ENCODE measurements at places on chromosomes 16 and 17.
A peak's percentile ranks its signal among the peaks of the same experiment; 100 is the strongest.

DNA sequence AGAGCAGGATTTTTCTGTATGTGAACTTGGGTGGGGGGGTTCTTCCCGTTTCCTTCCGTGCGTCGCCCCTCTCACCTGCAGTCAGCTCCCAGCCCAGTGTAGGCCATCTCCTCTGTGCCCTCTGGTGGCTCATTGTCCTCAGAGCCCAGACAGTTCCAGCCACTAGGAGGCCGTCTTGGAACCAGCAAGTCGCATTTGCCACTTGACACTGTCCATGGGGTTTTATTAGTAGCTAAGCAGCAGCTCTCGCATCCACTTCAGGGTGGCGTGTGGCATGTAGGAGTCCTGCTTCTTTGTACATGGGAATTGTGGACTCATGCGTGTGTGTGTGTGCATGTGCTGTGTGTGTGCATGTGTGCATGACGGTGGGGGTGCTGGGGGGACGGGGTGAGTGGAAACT lies 74.0 kb downstream of the SEC14L1 start:
- DNase-seq: no peak

- DNase-seq: no peak
Measured at GRCh38 chr17:79975498-79976134, 60.1 kb downstream of the TBC1D16 start.

DNA sequence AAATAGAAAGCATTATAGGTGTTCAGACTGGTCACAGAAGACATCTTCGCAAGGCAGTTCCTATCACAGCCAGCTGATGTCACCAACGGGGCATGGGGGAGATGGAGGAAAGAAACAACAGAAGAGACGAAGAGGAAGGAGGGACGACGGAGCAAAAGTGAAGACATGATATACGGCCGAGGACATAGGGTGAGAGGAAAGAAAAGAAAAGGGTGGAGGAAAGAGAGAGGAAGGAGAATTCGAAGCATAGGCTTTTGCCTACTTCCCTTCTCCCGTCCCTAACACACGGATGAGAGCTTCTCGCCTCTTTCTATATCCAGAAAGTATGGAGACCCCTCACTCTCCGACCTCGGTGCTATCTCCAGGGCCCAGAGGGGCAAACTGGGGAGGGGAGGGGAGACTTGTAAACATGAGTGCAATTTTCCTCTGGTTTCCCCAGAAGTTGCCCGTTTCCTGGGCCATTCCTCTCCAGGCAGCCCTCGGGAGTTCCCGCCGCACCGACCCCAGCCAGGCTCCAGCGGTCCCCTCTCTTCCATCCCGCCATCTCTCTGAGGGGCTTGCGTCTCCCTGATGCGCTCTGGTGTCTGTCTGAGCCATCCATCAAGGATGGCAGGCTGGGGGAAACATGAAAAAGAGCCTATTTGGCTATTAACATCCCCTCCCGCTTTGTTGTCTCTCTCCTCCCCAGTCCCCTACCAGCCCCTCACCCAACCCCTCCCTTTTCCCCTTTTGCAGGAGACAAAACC lies 26.0 kb downstream of the COPZ2 start:
- DNase-seq: no peak

GRCh38 chr17:58302919-58303585 lies 22.3 kb upstream of the MPO start:
- DNase-seq: no peak

- DNase-seq: no peak
Measured at GRCh38 chr17:59851439-59852375, 41.0 kb downstream of the TUBD1 start.

GRCh38 chr17:21193031-21193430 lies 20.9 kb downstream of the TMEM11 start:
- DNase-seq: no peak

DNA sequence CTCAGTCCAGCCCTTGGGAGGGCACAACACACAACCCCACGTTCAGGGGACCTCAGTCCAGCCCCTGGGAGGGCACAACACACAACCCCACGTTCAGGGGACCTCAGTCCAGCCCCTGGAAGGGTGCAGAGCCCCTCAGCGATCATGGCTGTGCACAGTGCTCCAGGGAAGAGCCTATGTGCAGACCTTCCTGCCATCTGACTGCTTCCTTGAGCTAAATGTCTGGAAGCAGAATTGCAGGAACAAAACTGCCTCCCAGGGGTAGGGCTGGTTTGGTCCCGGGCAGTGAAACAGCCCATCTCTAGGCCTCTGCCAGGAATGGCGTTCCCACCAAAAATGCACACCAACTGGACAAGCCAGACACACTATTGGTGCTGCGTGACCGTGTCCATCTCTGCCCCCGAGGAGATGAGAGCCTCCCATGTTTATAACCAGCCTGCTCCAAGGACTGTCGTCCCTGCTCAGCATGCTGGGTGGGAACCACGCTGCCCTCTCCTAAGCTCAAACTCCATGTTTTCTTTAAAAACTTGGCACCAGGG lies 44.0 kb downstream of the ZNF276 start:
- no peak for DNase-seq

DNA sequence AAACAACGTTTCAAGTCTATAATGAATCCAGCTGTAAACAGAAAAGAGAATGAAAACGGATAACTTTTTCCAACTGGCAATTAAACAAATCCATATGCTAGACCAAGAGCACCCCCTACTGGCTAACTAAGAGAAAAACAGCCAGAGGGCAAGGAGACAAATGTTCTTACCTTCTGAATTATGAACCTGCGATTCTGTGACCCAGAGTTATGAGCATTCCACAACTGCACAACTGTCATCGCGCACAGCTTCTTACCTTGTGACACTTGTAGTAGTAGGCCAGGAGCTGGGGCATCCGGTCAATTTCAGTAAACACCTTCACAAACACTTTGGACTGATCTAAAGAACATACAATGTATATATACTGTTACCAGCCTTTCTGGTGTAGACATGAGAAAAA lies 18.6 kb downstream of the COG7 start:
- no peak for DNase-seq

DNA sequence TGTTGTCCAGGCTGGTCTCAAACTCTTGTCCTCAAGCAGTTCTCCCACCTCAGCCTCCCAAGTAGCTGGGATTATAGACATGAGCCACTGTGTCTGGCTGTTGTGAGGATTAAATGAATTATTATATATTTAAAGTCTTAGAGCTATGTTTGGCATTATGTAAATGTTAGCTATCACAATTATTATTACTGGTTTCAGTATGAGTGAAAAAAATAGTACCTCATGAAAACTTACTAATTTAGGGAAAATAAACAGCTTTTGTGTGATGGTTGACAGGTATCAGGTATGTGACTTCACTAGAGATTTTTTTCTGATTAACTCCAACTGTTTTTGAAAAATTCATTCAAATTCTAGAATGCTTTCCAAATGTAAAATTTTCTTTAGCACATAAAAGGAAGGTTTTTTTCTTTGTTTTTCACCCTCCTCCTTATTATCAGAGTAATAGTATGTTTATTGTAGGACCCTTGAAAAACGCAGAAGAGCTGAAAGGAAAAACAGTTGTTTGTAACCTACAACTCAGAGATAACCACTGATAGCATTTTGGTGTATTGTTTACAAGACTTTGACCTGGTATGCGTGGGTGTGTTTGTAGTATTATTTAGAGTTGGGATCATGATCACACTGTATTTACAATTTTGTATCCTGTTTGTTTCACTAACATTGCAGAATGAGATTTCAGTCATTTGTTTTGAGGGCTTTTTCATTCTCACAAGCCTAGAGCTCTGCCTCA lies 13.2 kb downstream of the NLK start:
- no peak for DNase-seq

DNA sequence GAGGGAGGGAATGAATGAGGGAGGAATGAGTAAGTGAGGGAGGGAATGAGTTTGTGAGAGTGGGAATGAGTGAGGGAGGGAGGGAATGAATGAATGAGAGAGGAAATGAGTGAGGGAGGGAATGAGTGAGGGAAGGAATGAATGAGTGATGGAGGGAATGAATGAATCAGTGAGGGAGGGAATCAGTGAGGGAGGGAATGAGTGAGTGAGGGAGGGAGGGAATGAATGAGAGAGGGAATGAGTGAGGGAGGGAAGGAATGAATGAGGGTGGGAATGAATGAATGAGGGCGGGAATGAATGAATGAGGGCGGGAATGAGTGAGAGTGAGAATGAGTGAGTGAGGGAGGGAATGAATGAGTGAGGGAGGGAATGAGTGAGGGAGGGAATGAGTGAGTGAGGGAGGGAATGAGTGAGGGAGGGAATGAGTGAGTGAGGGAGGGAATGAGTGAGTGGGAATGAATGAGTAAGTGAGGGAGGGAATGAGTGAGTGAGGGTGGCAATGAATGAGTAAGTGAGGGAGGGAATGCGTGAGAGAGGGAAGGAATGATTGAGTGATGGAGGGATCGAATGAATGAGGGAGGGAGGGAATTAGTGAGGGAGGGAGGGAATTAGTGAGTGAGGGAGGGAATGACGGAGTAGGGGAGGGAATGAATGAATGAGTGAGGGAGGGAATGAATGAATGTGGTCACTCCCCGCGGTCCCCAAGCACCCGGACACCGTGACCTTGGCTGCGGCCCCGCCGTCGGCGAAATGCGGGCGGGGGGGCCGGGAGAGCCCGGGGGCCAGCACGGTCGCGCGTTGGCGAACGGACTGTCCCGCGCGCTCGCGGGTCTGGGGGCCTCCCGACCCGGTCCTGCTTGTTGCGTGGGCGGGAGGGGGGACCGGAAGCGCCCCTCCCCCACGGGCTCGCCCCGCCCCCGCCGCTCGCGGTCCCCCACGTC lies 1.1 kb upstream of the UBE2I start:
- DNase-seq: no peak

- DNase-seq: no peak
Measured at GRCh38 chr17:50583641-50584040, 23.1 kb downstream of the CACNA1G start.

DNA sequence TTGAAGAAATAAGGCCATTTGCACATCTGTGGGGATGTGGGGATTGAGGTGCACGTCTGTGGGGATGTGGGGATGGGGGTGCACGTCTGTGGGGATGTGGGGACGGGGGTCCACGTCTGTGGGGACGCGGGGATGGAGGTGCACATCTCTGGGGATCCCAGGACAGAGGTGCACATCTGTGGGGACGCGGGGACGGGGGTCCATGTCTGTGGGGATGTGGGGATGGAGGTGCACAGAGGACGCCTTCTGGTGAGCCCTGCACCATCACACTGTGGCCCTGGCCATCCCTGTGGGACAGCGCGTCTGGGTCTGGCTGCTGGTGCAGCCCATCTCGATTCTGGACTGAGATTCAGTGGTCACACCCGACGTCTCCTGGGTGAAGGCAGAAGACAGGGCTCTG lies 161.4 kb downstream of the LAT start:
- DNase-seq: no peak

DNA sequence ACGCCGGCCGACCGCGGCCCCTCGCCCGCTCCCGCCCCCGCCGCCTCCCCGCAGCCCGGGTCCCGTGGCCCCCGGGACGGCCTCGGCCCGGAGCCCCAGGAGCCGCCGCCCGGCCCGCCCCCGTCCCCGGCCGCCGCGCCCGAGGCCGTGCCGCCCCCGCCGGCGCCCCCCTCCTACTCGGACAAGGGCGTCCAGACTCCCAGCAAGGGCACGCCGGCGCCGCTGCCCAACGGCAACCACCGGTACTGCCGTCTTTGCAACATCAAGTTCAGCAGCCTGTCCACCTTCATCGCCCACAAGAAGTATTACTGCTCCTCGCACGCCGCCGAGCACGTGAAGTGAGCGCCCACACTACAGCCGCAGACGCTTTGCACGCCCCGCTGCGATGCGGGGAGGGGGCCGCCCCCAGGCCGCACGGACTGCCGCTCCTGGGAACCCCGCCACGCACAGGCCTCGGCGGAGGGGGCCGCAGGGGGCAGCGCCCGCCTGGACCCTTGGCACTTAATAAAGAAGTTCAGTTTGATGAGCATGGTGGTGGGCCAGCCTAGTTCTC lies 35.5 kb upstream of the ZC3H18 start:
- peak; percentile 23 for DNase-seq

GRCh38 chr17:36535669-36536081 lies 888 bp downstream of the PIGW start:
- no peak for DNase-seq

DNA sequence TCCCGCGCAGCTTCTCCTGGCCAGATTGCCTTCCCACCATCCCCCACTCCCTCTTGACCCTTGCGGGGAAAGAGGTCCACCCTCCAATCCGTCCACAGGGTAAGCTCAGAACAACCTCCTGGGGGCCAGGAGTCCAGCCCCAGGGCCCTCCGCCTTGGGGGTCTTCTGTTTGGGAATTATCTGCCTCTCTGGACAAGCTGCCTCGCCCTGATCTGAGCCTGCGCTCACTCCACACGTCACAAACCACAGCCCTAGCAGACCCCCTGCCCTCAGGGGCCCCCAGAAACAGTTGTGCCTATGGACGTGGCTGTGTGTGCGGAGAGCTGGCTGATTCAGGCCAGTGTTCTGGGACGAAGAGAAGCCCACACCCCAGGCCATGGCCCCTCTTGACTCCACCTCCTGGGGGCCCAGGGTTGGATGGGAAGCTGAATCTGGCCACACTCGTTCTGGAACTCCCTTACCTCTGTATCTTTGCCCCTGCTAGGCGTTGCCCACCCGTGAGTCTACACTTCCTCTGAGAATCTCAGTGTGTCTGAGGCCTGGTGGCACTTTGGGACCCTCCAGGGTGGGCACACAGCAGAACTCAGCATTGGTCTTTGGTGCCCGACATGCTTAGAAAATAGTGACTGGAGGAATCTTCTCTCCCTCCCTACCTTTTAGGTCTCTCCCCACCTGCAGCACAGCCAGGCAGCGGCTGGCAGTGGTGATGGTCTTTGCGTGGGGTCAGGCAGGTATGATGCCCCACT lies 119.9 kb upstream of the SMURF2 start:
- DNase-seq: no peak

DNA sequence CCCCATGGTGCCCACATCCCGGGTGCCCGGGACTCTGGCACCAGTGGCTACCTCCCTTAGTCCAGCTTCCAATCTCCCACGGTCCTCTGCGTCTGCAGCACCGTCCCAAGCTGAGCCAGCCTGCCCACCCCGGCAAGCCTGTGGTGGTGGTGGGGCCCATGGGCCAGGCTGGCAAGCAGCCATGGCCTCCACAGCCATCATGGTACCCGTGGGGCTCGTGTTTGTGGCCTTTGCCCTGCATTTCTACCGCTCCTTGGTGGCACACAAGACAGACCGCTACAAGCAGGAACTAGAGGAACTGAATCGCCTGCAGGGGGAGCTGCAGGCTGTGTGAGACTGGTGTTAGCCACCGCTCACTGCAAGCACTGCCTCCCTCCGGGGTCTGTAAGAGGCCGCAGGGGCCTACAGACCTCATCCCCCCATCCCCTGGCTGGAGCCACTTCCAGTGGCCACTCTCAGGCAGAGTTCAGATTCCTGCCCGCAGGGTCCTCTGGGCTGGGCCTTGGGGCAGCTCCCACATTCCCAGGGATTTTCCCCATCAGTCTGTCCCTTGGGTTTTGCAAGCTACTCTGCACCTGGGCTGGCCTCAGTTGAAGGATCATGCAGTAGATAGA lies 3.9 kb upstream of the SETD1A start:
- DNase-seq: peak; percentile 14
